T-cell (primary cell): ENCODE measurements at places on chromosomes 6 and 20. TPM values are rescaled to one million over a fixed set of nuclear protein-coding genes. Genes with fewer than 3 reads are reported as not detected.
A peak's percentile ranks its signal among the peaks of the same experiment; 100 is the strongest.

Gene FAM209B
- total RNA-seq = 1.8 TPM

Gene KIAA0408
- total RNA-seq = 4.2 TPM

- H3K4me3 ChIP-seq = peak overlapping the region; percentile 94
- peaks cover 8% of the 10 kb centered on the region for H3K4me1 ChIP-seq
- DNase-seq = peak; percentile 16
Measured at GRCh38 chr6:143059663-143060353, 881 bp upstream of the AIG1 start.

GRCh38 chr6:169824021-169824420 is 72.6 kb downstream of the ERMARD start:
- H3K4me1 ChIP-seq = no peaks in the 10 kb centered on the region
- no peak overlapping the region for H3K4me3 ChIP-seq
- no peak overlapping the region for H3K27ac ChIP-seq
- no peak for DNase-seq
- H3K36me3 ChIP-seq = no peaks in the 10 kb centered on the region
- peaks cover 32% of the 10 kb centered on the region for H3K27me3 ChIP-seq

GRCh38 chr6:70274338-70274737 is 28.5 kb downstream of the COL9A1 start:
- H3K4me3 ChIP-seq = no peak overlapping the region
- no peaks in the 10 kb centered on the region for H3K27me3 ChIP-seq

- no peaks in the 10 kb centered on the region for H3K27me3 ChIP-seq
- no peak overlapping the region for H3K4me3 ChIP-seq
Measured at GRCh38 chr6:15518878-15519277, 143.9 kb downstream of the DTNBP1 start.

DNA sequence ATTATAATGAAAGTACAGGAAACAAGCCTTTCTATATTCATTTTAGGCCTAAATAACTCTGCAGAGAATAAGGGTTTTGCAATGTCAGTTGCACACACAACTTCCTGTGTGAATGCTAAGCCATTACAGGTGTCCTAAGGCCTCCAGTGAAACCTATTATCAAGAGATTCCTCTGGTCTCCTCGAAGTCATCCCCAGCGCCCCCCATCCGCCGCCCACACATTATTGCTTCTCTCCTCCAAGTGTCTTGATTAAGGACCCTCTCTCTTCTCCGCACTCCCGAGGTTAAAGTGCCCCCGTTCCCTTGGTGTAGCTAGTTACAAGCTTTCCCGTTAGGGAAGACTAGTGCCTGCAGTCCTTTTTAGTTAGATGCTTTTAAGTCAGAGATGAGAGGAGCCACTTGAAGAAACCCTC is 1.3 kb downstream of the HIVEP2 start:
- no peaks in the 10 kb centered on the region for H3K27me3 ChIP-seq
- H3K36me3 ChIP-seq = no peaks in the 10 kb centered on the region
- H3K27ac ChIP-seq = peak overlapping the region; percentile 100
- H3K4me1 ChIP-seq = peaks cover 24% of the 10 kb centered on the region

- no peak overlapping the region for H3K4me3 ChIP-seq
- no peak overlapping the region for H3K27ac ChIP-seq
- H3K36me3 ChIP-seq = peaks cover 6% of the 10 kb centered on the region
- DNase-seq = no peak
Measured at GRCh38 chr6:12014873-12015149, 2.7 kb downstream of the HIVEP1 start.

DNA sequence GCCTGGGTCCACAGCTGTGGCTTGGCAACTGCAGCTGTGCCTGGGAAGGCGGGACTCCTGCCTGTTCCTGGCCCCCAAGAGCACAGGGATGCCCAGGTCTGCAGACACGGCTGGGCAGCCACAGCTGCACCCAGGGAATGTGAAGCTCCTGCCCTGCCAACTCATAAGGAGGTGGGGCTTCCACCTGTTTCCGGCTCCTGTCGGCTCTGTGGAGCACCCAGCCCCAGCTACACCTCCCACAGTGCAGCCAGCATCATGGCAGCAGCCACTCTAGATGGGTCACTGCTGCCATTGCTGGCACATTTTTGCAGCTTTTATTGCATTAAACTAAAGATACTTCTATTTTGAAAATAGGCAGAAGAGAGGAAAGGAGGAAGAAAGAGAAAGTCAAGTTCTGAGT is 207.9 kb downstream of the SAMD5 start:
- no peak for DNase-seq
- H3K4me3 ChIP-seq = no peak overlapping the region
- H3K36me3 ChIP-seq = no peaks in the 10 kb centered on the region
- no peaks in the 10 kb centered on the region for H3K4me1 ChIP-seq

DNA sequence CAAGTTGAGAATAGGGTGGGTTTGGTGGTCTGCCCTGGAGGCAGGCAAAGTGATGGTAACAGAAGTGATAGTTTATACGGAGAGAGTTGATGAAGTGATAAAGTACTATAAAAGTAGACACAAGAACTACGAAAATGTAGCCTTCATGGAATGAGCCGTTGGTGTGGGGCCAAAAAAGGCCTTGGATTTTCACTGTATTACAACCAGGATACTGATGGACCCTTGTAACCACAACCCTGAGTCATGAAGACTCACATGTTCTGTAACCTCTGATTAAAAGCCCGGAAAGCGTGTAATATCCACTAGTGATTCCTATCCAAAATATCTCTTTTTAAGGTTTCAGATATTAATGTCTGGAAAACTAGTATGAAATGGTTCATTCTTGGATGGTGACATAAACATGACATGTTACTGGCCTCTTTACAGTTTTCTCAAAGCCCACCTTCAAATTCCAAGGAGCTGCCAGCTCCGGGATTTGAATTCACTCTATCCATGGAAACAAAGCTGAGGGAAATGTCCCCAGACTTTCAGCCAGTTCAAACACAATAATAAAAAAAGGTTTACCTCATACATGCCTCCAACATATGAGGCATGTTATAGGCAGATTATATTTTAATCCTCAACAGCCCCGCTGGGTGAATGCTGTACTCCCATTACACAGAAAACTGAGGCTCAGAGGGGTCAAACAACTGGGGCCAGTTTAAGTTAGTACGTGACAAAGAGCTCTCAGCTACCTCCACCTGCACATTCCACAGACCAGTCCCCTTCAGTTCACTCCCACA is 55.4 kb downstream of the MRPL14 start:
- DNase-seq = no peak
- H3K27me3 ChIP-seq = peaks cover 51% of the 10 kb centered on the region
